ENCODE measurements at places on chromosomes 7 and 10.

DNA sequence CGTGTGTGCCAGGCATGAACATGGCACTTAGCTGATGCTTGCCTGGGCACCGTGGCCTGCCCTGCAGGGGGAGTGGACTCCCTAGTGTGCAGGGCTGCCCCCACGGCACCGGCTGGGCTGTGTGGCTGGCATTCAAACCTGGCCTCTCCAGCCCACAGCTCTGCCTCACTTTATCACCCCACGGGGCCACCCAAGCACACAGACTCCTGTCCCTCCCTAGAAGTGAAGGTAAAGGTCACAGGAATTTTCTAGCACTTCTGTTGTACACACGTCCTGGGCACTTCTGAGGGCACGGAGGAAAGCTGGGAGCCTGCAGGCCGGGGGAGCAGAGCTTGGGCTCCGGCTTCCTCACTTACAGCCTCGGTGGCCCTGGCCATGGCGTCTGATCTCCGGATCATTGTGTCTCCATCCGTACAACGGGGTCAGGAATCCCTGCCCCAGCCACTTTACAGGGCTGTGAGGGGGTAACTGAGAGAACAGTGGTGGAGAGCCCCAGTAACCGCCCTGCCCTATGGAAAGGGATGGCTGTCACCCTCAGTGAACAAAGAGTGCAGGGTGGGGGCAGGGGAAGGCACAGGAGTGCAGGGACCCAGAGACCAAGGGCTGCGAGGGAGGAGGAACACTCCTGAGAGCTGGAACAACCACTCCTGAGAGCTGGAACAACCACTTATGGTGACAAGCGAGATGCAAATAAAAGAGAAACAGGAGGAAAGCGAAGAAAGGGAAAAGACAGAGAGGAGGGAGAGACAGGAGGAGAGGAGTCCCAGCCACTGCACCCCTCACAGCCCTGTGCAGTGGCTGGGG, 3.9 kb upstream of the PYROXD2 start:
- no peak for DNase-seq

- DNase-seq, result peak; percentile 6
These were observed 76.1 kb downstream of the ADD3 start for GRCh38 chr10:110083884-110084283.

DNA sequence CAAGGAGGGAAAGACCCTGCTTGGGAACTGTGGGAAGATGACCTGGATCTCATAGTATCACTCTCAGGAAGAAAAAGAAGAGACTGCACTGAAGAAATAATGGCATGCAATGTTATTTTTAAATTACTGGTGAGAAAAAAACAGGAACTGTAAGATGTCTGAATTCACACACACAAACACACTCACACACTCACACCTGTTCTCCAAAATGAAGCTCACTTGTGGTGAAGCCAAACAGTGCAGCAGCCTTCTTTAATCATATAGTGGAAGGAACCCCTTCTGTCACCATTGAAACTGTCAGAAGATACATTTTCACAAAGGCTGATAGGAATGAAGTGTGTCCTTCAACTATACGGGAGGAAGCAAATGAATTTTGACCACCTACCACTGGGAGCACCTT, 156.5 kb upstream of the GHITM start:
- no peak for DNase-seq

DNA sequence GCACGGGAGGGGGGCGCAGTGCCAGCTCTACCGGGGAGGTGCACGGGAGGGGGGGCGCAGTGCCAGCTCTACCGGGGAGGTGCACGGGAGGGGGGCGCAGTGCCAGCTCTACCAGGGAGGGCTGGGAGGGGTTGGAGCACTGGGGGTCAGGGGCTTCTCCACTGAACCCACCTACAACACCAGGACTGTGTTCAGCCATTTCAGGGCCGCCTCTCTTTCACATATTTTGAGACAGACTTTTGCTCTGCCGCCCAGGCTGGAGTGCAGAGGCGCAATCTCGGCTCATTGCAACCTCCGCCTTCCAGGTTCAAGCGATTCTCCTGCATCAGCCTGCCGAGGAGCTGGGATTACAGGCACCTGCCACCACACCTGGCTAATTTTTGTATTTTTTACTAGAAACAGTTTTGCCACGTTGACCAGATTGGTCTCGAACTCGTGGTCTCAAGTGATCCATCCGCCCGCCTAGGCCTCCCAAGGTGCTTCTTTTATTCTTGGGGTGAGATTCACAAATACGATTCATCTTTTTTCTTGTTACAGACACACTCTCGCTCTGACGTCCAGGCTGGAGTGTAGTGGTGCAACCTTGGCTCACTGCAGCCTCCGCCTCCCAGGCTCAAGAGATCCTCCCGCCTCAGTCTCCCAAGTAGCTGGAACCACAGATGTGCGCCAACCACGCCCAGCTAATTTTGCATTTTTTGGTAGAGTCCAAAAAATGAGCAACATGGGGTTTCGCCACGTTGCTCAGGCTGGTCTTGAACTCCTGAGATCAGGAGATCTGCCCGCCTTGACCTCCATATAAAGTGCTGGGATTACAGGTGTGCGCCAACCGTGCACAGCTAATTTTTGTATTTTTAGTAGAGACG, 37.0 kb downstream of the ADAP1 start:
- DNase-seq, result no peak

DNA sequence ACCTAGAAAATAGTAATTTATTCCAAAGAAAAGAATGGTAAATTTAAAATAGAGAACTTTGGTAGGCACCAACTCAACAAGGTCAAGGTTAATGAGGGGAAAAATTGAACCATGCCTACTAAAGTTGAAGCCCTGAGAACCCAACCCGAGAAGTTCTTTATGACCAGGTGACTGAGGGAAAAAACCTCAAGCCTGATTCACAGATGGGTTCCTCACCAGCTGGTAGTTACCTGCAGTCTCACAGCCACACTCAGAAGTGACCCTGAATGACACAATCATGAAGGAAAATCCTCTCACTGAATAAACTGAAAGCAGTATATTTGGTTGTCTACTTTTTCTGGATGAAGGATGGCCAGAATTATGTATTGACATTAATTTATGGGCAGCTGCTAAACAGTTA, 7.0 kb downstream of the C10orf67 start:
- DNase-seq, result no peak

DNA sequence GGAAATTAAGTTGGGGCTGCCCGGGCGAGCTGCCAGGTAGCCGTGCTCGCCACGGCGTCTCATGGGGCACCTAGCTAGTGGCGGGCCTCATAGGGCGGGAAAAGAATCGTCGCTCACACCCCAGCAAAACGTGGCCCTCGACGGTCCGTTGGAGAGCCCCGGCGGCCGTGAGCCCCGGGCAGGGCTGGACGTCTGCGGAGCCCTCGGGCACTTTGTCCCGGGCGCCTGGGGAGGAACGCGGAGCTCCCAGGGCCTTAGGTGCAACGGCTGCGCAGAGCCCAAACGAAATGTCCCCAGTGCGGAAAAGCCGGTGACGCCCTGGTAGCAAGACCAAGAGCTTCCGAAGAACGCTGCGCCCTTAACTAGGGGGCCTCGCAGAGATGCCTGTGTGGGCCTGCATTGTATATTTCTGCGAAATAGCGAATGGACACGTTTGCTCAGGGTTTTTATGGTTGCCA, 866 bp upstream of the SFMBT2 start:
- no peak for DNase-seq

- no peak for DNase-seq
These were observed 53.7 kb downstream of the ADCY1 start for GRCh38 chr7:45627691-45628456.

DNA sequence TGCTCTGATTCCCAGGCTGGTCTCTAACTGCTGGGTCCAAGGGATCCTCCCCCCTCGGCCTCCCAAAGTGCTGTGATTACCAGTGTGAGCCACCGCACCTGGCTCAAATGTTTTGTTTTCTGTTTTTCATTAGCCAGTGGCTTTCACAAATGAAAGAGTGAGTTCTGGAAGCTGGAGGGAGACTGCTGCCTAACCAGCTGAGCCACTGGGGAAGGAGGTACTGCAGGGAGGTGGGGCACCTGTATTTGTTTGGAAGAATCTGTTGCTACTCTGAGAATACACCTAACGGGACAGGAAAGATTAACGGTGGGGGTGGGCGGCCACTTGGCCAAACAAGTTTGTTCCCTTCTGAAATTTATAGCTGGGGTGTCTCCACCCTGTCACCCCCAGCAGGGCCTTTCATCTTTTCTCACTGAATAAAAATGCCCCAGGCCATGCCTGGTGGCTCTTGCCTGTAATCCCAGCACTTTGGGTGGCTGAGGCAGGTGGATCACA, 4.7 kb downstream of the STOX1 start:
- no peak for DNase-seq

DNA sequence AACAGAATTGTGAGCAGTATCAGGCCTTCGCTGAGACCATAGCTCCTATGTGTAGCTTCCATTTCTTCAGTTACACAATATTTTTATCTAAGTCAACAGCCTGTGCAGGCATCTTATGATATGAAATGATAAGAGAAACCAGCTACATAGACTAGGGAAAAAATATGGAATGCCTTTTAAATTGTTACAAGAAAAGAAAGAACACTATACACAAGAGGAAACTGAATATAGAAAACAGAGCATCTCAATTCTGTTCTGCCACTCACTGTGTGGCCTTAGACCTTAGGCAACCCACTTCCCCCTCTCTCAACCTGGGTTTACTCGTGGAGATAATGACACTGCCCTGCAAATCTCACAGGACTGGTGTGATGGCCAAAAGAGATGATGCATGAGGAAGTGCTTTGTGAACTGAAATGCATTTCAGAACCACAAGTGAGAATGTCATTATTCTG, 132.9 kb downstream of the LRRN3 start:
- no peak for DNase-seq

GRCh38 chr10:118145256-118145655, 98.5 kb upstream of the RAB11FIP2 start:
- DNase-seq, result no peak

DNA sequence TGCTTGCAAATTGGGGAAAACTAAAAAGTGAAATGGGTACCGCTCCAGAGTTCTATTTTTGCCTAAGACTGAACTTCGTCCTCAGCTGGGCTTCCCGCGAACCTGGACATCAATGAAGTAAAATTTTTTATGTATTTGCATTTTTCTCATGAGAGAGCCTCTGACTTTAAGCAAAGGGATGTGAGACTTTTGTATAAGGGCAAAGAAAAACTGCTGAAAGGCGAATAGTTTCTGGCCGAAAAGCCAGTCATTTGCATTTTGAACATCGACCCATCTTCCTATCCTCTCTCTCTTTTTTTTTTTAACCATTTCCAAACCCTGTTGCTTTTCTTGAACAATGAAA, 573 bp downstream of the PMPCB start:
- DNase-seq, result no peak

DNA sequence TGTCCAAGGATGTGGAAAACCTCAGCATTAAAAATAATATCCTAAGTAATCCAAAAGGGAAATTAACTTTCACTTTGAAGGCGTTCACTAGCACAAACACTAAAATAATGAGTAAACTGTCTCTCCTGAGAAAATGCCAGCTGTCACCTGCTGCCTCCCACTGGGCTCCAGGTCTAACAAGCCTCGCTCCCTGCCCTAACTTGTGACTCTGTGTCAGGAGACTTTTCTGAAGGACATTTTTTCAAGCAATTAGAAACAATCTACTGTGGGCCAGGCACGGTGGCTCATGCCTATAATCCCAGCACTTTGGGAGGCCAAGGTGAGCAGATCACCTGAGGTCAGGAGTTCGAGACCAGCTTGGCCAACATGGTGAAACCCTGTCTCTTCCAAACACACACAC, 72.8 kb upstream of the GLCCI1 start:
- no peak for DNase-seq

DNA sequence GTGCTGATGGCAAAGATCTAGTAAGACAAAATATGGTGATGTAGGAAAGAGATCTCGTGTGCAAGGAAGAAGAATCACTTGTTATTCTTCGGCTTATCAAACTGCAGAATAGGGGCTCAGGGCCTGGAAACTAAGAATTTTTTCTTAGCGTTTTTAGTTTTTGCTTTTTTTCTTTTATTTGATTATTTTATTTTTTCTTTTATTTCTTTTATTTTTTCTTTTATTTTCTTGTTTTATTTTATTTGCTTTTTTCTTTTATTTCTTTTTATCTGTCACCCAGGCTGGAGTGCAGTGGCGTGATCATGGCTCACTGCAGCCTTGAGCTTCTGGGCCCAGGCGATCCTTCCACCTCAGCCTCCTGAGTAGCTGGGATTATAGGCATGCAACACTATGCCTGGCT, 70.0 kb downstream of the ATRNL1 start:
- no peak for DNase-seq
